ENCODE measurements at places on chromosomes 5 and 9.

DNA sequence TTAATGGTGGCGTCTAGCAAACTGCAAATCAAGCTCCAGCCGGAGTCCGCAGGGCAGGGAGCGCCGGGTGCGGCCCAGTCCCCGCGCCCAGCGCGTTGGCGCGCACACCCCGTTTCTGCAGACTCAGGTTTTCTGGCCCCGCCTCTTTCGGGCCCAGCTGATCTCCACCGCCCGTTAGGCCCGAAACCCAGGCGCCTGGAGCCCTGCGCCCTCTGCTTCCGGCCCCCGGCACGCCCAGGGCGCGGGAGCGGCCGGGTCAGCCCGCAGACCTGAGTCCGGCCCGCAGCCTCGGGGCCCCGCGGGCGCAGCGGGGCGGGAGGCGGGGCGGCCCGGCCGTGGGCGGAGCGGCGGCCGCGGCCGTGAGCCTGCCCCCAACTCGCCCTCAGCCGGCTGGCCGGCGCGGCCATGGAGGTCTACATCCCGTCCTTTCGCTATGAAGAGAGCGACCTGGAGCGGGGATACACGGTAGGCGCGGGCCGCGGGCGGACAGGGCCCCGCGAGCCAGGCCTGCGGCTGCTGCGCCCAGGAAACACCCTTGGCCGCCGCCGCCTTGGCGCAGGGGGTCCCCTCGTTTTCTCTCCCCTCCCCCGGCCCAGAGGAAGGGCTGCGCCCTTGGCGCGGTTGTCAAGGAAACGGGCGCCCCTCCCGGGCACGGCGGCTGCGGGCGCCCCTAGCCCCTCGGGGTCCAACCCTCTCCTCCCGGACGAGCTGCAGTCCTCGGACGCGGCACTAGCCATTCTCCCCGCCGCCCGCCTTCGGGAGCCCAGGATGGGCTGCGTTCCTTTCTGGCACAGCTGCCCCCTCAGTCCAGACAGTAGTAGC lies at the start of gene SNX24:
SNX24 (plus strand) TSS at position 385 of the 822 bp plus-strand sequence; CDS start at position 406, 21 bp downstream.
- DNase-seq, result peak; percentile 73

DNA sequence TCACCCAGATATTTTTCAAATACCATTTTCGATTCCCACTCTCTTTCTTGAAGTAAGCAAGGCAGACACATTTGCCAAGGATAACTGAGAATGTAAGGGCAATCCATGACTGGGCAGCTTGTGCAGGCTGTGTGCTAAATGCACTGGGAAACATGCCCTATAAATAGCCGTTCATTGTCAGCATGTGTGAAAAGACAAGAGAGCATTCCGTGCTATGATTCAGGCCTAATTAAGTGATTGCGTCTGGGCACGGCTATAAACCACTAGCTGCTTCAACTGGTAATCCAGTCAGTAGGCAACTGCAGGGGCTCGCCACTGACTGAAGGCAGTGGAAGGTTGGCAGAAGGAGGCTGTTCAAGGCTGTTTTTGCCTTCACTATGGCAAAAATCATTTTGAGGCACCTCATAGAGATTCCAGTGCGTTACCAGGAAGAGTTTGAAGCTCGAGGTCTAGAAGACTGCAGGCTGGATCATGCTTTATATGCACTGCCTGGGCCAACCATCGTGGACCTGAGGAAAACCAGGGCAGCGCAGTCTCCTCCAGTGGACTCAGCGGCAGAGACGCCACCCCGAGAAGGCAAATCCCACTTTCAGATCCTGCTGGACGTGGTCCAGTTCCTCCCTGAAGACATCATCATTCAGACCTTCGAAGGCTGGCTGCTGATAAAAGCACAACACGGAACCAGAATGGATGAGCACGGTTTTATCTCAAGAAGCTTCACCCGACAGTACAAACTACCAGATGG lies at the start of gene HSPB3:
HSPB3 (plus strand) TSS at position 287 of the 745 bp plus-strand sequence; CDS start at position 378, 91 bp downstream.
- DNase-seq, result peak; percentile 64

DNA sequence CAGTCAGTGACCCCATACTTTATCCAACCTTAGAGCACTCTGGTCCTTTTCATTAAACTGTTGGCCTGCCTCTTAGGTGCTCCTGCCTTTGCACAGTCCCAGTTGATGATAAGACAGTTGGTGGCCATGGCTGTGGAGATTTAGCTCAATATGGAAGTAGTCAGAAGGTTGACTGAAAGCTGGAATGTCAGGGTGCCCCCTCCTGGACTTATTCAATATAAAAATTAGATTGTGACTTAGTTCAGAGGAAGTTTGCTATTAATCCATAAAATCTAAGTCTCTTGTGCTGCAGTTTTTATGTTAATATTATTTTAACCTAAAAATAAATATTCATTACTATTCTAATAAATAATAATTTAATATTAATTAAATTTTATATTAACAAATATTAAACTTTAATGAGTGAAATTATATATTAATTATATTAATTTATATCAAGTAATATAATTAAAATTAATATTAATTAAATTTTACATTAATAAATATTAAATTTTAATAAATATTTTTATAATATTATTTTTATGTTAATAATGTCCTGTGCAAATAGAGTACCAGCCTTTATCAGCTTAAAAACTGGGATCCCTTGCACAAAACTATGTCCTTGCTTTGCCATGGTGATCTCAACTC lies 77.7 kb upstream of the ADAMTSL1 start:
- DNase-seq, result no peak

GRCh38 chr9:130138171-130138653 lies 34.0 kb upstream of the NCS1 start:
- peak; percentile 53 for DNase-seq

DNA sequence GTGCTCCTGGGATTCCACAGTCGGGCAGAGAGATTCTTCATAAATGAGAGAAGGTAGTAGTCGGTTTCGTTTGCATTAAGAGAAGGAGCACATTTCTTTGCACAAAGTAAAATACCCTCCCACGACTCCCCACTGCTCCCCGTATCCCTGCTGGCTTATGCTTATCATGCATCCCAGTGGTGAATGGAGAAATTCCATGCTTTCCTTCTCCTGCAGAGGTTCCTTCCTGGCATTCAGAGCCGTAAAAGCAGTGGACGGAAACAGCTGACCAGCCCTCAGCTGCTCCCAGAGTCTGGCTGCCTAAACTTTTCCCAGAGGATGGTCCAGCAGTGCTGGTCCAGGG lies 93.1 kb downstream of the C9orf152 start:
- DNase-seq, result no peak

- no peak for DNase-seq
Measured at GRCh38 chr5:62306323-62306895, 403 bp downstream of the KIF2A start.

DNA sequence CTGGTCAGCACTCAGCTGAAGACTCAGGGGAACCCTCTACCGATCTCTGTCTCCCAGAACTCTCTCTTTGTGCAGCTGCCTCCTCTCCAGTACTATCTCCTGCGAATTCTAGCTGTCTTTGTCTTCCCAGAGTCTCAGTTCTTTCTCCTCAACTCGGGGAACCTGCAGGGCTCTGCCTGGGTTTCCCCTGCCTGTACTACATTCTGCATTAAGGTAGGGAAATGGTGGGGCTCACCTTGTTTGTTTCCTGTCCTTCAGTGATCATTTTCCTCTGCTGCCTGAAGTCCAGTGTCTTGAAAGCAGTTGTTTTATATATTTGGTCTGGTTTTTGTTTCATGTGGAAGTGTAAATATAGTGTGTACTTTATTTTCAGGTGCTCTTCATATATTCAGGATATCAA lies 43.1 kb upstream of the IGFBPL1 start:
- DNase-seq, result no peak

GRCh38 chr9:95420518-95420917 lies 96.3 kb downstream of the PTCH1 start:
- DNase-seq, result no peak

- DNase-seq, result no peak
Measured at GRCh38 chr9:89078860-89079259, 87.6 kb downstream of the S1PR3 start.

- no peak for DNase-seq
Measured at GRCh38 chr9:87853302-87853701, 29.4 kb upstream of the SPATA31E1 start.

GRCh38 chr9:93020771-93021670 lies 37.5 kb upstream of the SUSD3 start:
- DNase-seq, result no peak

DNA sequence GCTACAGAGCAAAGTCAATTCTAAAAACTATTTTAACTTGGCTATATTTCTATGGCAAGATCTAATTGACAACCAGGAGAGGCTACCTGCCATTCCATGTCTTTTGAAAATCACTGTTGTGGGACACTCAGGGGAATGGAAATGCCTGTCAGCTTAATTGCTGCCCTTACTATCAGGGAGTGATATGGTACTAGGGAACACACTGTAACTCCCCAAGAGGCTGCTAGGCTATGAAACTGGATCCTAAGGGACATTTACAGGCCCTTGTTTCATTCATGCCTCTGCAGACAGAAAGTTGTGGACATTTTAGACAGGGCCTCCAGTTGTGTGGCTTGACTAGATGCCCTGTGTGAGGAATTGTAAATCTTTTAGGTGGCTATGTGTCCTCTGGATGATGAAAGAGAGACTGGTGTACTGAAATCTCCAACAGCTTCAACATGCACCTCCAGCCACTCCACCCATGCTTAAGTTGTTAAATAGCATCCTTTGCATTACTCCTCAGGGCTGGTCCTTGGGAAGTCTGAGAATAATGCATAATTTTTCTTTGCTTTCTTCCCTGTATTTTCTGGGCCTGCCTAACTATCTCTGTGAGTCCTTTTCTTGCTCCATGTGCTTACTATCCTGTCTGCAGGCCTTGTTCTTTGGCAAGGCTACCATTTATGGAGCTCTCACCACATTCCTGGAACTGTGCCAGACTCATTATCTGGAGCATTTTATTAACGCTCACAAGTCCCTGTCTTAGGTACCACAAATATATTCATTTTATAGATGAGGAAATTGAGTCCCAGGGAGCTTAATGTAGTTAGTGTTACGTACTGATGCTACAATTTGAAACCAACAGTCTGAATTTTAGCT lies 3.2 kb downstream of the MROH2B start:
- DNase-seq, result peak; percentile 52

DNA sequence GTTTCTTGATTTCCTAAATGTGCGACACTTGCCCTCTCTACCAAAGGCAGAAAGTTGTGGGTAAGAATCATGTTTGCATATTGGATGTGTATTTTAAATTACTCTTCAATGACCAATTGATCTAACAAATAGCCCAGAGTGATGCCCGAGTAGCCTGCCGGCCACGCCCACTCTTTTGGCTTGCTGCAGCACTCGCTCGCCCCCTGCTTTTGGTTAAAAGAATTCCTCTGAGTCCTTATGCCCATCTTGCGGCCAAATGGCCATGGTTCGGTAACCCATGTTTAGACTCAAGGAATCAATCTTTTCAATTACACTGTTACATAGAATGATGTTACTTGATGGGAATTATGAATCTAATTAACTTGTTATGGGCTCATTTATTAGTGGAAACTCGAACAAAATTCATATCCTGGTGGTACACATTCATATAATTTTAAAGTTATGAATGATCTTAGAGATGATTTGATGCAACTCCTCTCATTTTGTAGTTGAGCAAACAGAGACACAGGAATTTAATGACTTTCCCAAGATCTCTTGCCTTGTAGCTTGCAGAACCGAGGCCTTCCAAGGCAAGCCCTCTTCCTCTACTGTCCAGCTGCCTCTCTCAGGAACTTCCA lies 36.5 kb downstream of the PPIC start:
- peak; percentile 44 for DNase-seq

DNA sequence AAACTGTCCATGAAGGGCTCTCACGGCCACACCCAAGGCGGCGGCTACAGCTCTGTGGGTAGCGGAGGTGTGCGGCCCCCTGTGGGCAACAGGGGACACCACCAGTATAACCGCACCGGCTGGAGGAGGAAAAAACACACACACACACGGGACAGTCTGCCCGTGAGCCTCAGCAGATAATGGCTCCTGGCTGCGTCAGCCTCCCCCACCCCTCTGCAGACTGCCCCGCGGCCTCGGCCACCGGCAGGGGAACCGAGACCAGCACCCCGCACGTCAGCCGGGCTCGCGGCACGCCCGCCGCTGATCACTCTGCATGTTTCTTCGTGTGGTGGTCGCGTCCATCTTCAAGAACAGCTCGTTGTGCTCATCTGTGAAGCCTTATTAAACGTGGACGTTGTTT lies 41.5 kb downstream of the TENT4A start:
- no peak for DNase-seq

DNA sequence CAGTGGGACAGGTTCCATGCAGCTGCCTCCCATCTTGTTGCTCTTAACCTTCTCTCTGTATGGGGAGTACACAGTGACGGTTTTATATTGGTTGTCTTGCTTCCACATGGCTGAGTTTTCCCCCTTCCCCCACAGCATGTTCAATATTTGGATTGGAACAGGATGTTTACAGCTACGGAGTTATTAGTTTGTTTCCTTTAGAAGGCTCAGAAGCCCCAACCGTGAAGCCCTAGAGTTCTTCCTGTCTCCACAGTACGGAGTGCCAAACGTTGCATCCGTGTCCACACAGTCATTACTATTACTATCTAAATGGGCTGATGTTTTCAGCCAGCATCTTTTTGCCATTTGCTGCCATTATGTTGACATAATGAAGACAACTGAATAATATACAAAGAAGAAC lies 277.5 kb downstream of the MARCHF11 start:
- DNase-seq, result no peak

DNA sequence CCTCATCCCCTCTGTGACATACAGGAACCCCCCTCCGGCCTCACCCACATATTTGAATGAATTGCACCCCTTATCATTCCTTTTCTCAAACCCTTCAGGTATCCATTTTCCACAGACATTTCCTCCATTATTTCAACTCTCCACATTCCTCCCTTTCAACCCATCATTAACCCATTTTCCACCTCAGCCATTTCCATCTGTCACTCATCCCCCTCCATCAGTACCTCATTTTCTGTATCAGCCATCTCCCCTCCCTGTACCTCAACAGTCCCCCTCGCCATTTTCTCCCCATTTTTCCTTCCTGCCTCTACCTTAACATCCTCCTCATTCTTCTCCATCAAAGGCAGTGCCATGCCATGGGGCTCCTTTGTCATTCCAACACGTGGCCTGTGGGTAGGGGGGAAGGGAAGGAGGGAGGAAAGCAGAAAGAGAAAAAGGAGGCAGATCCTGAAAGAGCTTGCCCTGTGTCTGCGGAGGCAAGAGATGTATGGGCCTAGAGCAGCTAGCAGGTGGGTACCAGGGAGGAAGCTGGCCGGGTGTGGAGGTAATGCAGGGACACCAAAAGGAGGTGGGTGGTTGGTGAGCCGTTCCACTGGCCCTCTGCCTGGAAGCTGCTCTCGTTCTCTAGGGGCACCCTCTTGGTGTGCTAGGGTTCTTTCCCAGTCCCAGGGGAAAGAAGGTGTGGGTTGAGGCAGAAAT lies 1.5 kb downstream of the DNAJB5 start:
- peak; percentile 35 for DNase-seq

DNA sequence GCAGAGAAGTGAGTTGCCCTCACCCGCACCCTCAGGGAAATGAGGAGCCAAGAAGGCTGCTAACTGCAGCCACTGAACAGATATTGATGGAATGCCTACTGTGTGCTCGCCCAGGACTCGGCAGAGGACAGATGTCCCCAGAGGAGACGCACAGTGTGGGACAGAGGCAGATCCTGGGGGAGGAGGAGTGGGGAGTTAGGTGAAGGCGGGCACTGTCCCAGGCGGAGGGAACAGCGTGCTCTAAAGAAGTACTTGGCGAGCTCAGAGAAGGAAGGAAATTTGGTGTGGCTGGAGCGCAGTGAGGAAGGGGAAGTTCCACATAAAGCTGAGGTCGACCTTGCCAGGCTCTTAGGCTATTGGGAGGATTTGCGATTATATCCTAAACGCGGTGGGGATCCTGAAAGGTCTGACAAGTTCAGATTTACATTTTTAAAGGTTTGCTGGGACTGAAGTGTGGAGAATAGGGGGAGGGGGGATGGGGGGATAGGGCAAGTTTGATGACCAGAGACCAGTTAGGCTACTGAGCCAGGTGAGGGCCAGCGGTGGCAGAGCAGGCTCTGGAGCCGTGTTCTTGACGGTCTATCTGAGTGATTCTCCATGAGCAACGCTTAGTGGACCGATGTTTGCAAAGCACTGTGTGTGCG lies 23.6 kb upstream of the CERCAM start:
- no peak for DNase-seq
